ENCODE measurements at places on chromosomes 5 and 9.

GRCh38 chr9:103361906-103362305 lies 366.8 kb downstream of the CYLC2 start:
- DNase-seq = no peak

GRCh38 chr9:37942621-37943344 lies 38.9 kb upstream of the SLC25A51 start:
- no peak for DNase-seq

DNA sequence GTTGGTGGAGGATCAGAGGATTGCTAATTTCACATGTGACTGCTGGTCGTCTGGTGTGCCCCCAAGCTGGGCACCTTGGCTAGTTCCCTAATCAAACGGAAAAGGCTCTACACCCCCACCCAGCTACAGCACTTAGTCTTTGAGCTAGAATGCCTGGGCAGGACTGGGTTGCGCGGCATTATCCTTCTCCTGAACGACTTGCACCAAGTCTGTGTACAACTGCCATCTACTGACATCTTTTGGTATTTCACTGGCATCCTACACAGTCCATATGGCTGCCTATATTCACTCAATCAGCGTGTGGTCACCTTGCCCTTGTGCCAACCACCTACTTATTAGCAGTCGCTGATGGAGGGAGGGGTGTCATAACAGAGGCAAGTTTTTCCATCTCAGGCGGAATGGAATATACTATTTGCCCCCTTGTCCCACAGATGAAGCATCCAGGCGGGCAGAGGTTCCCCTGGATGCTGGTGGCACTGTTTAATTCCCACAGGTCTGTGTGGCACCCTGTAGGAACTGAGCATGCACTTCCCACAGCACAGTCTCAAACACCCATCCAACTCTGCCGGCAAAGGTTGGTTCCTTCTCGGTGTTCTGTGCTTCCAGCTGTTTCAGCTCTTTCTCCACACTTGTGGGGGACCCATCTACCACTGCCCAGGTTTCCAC lies 150.1 kb downstream of the OSTF1 start:
- peak; percentile 26 for DNase-seq

DNA sequence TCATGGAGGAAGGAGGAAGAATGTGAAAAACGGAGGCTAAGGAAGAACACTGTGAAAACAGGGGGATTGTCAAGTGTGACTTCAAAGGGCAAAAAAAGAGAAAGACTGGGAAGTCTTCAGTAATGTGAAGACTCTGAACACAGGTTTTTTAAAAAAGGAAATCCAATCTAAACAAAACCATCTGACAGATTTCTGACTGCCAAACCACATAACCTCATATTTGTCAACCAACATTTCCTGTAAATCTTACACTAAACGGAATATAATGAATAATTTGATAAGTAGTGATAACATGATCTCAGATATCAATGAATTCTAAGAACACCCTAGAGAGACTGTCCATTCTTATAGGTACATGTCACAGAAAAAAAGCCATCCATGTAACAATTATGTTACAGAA lies 124.7 kb downstream of the FBN2 start:
- no peak for DNase-seq

DNA sequence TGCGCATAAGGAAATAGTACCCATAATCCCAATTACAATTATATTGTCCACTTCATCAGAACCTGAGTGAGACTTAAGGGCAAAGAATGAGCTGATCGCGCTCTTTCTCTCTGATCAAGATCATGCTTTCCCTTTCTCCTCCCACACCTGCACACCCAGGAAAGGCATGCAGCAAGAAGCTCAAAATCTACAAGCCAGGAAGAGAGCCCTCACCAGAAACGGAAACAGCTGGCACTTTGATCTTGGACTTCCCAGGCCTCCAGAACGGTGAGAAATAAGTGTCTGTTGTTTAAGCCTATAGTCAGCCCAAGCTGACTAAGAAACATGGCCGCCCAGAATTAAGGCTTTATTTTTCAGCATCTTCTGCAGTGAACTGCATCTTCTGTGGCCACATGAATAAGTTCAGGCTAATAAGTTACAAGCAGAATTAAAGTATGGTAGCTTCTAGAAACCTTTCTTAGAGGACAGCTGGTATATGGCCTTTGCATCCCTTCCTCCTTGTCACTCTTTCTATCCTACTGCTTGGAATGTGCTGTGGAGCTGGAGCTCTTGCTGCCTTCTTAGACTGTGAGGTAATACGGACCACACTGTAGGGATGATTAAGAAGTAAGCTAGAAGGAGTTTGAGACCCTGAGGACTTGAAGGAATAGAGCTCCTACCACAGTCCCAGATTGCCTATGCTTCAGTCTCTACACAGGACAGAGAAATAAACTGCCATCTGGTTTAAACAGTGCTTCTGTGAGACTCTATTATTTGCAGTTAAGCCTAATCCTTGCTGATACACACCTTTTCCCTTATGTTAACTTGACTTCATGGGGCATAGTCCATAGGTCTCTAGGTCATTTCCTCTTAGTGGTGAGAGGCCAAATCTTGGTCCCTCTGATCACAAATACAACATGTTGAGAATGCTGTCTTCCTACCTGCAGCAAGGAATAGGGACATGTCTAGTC lies 17.2 kb downstream of the OR2S2 start:
- no peak for DNase-seq
